ENCODE measurements at places on chromosomes 2 and 18.

DNA sequence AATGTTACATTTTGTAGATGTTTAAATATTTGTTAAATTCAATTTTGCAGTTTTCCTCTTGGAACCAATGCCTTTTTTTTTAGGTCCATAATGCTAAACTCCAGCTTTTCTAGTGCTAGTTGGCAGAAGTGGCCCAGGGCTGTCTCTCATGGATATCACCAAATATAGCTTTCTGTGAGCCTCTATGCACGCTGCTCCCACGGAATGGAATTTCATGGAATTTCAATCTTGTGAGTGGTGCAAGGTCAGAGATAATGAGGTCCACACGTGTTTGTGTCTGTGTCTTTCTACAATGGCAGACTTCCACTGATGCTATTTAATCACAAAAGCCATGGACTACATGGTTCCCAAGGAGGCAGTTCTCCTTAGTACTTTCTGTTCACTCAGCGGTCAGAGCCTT lies 191.5 kb upstream of the PARD3B start:
- peak; percentile 24 for DNase-seq

- no peak for DNase-seq
These were observed 2.1 kb downstream of the TEX51 start for GRCh38 chr2:126900646-126901319.

DNA sequence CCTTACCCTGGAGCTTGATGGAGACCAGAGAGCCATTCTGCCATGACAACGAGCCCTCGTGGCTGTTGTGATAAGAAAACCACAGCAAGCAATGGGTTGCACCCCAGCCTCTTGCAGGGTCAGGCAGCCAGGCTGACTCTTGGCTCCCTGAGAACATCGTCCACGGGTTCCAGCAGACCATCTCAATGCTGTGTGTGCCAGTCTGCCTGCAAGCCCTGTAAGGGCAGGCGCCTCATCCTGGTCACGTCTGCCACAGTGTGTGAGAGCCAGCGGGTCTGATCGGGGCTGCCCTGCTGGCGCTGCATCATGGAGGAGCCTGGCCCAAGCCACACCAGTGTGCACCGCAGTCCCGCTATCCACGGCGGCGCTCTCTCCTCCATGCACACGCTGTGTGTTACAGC lies 71.0 kb upstream of the MGAT4A start:
- no peak for DNase-seq

GRCh38 chr2:104378853-104379374 lies 475.0 kb upstream of the POU3F3 start:
- no peak for DNase-seq

DNA sequence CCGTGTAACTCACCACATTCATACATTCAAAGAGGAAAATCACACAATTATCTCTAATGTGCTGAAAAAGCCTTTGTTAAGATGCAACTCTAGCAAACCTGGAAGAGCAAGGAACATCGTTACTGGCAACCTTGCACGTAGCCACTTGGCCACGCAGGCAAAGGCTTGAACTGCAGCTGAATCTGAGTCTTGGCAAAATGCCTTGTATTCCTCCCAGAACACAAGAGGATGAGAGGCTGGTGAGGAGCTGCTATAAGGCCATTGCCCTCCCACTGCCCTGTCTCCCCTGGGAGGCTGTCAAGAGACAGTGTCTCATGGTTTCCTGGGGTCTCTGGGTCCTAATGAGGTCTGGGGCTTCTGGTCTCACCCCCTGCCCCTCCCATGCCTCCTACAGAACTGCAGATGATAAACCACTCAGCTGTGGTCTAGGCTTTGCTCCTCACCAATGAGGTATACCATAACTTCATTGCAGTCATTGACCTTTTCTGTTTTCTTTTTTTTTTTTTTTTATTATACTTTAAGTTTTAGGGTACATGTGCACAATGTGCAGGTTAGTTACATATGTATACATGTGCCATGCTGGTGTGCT lies 141.4 kb downstream of the SPP2 start:
- no peak for DNase-seq

- no peak for DNase-seq
These were observed 14.6 kb downstream of the SPOPL start for GRCh38 chr2:138516030-138516704.

DNA sequence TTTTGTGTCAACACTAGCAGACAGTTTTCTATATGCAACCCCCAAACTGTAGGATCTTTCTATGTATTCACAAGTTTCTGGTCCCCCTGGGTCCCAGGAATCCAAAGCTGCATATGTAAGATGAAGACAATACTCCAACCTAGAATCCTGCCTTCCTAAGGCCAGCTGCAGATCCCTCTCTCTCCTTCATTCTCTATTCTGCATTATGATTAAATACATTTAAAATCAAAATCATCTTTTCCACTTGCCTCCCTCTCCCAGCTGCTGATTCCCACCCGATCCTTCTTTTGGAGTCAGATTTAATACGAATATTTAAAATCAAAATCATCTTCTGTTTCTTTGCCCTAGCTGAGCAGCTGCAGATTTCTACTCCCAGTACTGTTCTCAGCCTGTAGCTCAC lies 783.0 kb upstream of the ZEB2 start:
- no peak for DNase-seq

- DNase-seq: no peak
These were observed 103.6 kb upstream of the AGAP1 start for GRCh38 chr2:235390108-235390815.

DNA sequence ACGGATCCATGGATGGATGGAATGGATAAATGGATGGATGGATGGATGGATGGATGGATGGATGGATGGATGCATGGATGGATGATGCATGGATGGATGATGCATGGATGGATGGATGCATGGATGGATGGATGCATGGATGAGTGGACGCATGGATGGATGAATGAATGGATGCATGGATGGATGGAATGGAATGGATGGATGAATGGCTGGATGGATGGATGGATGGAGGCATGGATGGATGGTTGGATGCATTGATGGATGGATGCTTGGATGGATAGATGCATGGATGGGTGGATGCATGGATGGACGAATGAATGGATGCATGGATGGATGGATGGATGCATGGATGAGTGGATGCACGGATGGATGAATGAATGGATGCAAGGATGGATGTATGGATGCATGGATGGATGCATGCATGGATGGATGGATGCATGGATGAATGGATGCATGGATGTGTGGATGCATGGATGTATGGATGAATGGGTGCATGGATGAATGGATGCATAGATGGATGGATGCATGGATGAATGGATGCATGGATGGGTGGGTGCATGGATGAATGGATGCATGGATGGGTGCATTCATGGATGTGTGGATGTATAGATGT lies 209.2 kb downstream of the ALPK2 start:
- no peak for DNase-seq

- DNase-seq: no peak
These were observed 250.7 kb downstream of the RNF144A start for GRCh38 chr2:7167801-7168411.

GRCh38 chr2:195368249-195369217 lies 288.5 kb upstream of the SLC39A10 start:
- DNase-seq: no peak

- DNase-seq: no peak
These were observed 69.0 kb downstream of the CPO start for GRCh38 chr2:207008105-207008990.

DNA sequence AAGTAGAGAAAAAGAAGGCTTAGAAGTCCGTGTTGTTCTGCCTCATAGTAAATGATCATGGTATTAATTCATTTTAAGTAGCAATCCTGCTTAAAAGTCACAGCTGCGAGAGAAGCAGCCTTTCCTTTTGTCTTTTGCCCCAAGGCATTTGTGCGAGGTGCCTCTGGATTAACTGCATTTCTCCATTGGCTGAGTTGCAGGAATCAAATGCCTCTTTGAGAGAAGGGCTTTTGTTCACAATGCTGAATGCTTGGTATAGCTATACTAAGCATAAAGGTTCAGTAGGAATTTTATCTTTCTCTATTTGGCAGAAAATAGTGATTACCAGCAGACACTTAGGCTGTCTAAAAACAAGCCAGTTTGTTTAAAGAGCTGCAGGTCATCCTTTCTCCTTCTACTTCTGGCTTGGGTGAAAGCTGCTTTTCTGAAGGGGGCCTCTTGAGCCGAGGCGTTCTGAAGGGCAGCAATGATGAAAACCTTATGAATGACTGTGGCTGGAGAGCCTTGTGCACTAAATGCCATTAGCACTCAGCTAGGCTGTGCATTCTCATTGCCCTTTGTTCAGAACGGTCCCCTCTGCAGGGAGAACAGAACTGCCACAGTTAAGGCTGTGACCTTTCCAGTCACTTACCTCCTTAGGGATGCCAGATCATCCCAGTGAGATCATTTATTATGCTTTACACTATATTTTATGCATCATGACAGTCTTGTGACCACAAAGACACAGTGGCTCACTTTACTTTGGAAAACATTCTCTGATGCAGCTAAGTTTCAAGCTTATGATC lies 68.8 kb upstream of the TMEM87B start:
- no peak for DNase-seq

- DNase-seq: no peak
These were observed 121.1 kb upstream of the PID1 start for GRCh38 chr2:229392196-229392595.

- DNase-seq: no peak
These were observed 33.6 kb upstream of the MGAT4A start for GRCh38 chr2:98764499-98764898.

DNA sequence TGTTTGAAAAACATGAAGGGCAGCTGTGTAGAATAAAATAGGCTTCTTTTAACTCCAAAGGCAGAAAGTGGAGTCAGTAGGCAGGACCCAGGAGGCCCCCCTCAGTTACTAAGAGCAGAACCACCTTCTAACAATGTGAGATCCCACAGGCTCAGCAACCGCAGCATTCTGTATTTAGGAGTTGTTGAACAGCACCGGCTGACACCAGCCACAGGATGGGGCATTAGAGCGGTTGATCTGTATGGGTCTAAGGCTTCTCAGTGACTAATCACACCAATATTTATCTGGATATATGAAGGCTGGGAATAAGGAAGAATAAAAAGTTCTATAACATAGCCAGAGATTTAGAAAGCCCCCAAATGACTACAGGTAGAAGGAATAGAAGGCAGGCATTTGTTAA lies 51.7 kb downstream of the MYO5B start:
- DNase-seq: no peak

DNA sequence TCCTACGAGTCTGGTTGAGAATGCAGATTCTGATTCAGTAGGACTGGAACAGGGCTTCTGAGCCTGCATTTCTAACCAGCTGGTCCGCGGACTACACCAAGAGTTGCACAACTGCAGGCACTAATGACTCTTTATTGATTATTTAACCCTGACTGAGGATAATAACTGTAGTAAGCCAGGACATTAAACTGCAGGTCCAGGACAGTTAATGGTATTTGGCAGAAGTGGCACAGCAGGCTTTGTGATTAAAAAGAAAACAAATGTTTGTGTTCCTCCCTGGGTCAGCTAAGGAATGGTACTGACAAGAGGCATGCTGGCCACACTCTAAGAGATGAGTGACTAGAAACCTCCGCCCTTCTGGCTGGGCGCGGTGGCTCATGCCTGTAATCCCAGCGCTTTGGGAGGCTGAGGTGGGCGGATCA lies 59.4 kb downstream of the ALPK2 start:
- no peak for DNase-seq

DNA sequence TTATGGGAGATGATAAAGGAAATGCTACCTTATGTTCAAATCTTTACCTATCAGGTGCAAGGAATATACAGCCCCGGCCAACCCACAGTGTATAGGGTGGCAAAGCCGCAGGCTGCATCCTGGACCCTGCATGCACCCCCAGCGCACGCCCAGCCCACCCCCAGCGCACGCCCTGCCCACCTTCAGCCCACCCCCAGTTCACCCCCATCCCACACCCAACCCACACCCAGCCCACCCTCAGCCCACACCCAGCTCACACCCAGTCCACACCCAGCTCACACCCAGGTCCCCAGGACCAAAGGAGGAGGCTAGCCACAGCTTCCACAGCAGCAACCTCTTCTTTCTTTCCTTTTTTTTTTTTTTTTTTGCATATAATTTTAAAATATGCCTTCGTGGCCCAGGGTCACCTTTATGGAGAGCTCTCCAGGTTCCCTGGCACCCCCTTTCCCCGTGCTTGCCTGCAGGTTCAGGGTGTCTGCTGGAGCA lies 120.9 kb downstream of the PTGR3 start:
- DNase-seq: no peak
